ENCODE measurements at places on chromosomes 2 and 18. TPM values are rescaled to one million over a fixed set of nuclear protein-coding genes. Genes with fewer than 3 reads are reported as not detected.

TLX2 gene
- 0.08 TPM for total RNA-seq

GAD1 gene
- 2.1 TPM for total RNA-seq

LRRC30 gene
- total RNA-seq = not detected

SP140 gene
- not detected for total RNA-seq

IL36A gene
- total RNA-seq = not detected

BOK gene
- 41.2 TPM for total RNA-seq

DNMT3A gene
- total RNA-seq = 11.8 TPM

NT5DC4 gene
- total RNA-seq = not detected

ABCG5 gene
- total RNA-seq = not detected

Measured in hair follicular keratinocyte (primary cell).